Activated T-cell treated with anti-CD3 and anti-CD28 coated beads for 4 hours (primary cell): ENCODE measurements at places on chromosomes 16 and 17.

GRCh38 chr16:83137326-83137781 lies 510.6 kb downstream of the CDH13 start:
- DNase-seq: no peak

DNA sequence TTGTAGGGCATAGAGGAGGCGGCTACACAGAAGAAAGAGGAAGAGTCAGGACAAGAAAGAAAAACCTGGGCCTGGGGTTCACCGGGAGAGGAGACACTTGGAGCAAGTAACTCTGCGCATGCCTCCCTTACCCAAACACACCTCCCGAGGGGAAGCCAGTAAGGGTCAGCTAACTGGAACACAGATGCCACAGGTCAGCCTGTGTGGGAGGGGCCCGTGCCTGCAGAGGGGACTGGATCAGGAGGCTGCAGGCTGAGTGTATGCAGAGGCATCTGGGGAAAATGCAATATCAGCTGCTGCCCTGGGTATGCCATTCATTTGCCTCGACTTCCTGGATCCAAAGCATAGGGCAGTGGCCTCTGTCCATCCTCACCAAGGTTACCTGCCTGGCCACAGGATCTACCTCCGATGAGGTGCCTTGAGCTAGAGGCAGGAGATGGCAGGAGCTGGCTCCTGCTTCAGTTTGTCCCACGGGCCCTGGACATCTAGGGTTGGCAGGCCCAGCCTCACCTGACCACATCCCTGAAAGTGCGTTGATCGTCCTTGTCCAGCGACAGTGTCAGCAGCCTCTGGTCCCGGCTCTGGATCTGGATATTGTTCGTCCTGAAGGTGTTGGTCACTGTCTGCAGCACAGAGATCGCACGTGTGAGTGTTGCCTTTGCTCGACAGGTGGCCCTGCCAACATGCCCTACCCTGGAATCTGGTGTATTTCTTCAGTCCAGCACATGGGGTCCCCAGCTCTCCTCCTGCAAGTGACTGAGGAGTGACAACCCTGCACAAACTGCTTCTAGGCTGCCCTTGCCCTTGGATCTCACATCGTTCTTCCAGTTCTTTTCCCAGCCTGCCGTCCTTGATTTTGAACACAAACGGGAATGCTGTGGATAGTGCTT lies 4.6 kb upstream of the MFSD6L start:
- DNase-seq: no peak

GRCh38 chr16:47278306-47278970 lies 134.7 kb upstream of the NETO2 start:
- no peak for DNase-seq

DNA sequence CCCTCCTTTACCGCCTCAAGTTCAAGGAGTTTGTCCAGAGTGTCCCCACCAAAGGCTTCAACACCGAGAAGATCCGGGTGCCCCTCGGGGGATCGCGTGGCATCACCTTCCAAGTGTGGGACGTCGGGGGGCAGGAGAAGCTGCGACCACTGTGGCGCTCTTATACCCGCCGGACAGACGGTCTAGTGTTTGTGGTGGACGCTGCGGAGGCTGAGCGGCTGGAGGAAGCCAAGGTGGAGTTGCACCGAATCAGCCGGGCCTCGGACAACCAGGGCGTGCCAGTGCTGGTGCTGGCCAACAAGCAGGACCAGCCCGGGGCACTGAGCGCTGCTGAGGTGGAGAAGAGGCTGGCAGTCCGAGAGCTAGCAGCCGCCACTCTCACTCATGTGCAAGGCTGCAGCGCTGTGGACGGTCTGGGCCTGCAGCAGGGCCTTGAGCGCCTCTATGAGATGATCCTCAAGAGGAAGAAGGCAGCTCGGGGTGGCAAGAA lies 1.1 kb downstream of the ARL4D start:
- DNase-seq: no peak

DNA sequence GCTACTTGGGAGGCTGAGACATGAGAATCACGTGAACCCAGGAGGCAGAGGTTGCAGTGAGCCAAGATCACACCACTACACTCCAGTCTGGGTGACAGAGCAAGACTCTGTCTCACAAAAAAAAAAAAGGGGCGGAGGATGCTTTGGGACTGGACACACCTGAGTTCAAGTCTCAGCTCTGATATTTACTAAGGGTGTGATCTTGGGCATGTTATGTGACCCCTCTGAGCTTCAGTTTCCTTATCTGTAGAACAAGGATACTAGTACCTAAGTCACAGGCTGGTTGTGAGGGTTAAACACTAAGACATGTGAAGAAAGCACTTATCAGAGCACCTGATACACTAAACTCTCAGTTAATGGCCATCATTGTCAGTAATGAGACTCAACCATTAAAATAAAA lies 25.9 kb downstream of the HOXB1 start:
- DNase-seq: no peak
